ENCODE measurements at places on chromosomes 6 and 20.

DNA sequence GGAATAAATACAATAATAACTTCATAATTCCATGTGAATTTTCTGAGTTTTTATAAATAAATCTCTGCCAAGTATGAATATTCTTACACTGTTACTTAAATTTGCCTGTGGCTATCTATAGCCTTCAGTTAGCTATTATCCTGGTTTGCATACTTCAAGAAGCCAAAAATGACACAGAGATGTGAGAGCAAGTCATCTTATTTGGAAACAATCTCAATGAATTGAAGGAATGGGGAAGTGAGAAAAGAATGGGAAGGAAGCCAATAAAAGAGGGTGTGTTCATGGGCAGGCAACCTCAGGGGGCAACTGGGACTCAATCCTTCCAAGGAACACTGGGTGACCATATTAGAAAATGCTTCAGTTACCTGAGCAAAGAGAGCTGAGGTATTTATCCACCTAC lies 9.9 kb downstream of the HAO1 start:
- no peak for DNase-seq

- no peak for DNase-seq
These were observed 328.5 kb downstream of the EPM2A start for GRCh38 chr6:145406783-145407182.

DNA sequence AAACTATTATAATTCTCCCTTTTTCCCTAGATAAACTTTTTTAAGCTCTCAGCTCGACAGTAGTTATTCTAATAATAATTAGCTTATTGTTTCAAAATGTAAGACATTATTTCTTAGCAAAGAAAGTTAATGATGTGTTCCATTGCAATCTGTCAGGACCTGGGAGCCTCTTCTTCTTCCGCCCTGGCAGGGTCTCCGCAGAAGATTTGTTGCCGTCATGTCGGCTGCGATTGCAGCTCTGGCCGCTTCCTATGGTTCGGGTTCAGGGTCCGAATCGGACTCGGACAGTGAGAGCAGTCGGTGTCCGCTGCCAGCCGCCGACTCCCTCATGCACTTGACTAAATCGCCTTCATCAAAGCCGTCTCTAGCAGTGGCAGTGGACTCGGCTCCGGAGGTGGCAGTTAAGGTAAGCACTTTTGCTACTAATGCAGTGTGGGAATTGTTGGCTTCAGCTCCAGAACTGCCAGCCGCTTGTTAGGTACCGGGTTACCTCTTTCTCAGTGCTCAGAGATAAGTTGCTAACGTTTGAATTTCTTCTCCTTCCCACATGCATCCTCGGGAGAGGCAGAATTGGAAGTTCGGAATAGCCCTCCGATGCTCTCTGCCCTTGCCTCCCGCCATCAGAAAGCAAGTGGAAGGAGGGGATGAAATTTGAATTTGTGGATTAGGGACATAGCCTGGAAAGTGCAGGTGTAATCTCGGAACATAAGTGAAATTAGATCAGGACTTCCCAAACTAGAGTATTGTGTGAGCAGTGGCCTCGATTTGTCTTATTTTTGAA lies at the start of gene CDC40:
CDC40 (plus strand) TSS at position 200 of the 781 bp plus-strand sequence; CDS start at position 218, 18 bp downstream.
- DNase-seq, result peak; percentile 31

- DNase-seq, result no peak
These were observed 44.7 kb downstream of the RSPH3 start for GRCh38 chr6:158955255-158955654.

GRCh38 chr20:47244451-47244850 lies 112.0 kb downstream of the ZMYND8 start:
- no peak for DNase-seq

GRCh38 chr20:12152996-12153395 lies 235.3 kb downstream of the BTBD3 start:
- DNase-seq, result peak; percentile 47

DNA sequence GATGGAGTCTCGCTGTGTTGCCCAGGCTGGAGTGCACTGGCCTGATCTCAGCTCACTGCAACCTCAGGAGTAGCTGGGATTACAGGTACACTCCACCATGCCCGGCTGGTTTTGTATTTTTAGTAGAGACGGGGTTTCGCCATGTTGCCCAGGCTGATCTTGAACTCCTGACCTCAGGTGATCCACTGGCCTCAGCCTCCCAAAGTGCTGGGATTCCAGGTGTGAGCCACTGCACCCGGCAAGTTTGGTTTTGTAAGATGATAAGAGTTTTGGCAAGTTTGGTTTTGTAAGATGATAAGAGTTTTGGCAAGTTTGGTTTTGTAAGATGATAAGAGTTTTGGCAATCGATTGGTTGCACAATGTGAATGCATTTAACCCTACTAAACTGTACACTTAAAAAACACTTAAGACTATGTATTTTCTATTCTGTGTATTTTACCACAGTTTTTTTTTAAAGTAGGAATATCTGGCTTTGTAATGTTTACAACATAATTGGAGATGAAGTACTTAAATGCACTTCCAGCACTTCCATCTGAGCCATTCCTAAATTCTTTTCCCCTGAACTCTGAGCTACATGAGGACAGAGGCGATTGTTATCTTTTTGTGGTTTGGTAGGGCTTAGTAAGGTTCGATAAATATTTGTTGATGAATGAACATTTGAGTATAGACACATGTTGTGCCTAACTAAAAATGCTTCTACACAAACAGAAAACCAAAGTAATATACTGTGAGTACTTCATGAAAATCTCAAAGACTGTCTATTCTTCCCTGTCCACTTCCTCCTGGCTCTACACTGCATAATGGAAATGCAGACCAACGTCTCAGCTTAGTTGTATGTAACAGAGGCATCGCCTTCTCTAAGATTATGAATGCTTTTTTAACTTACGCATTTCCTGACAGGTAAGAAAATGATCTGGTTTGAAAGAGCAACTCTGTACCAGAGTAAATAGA lies 18.8 kb downstream of the SAMHD1 start:
- no peak for DNase-seq
